ENCODE measurements at places on chromosomes 13 and 19.
A peak's percentile ranks its signal among the peaks of the same experiment; 100 is the strongest.

DNA sequence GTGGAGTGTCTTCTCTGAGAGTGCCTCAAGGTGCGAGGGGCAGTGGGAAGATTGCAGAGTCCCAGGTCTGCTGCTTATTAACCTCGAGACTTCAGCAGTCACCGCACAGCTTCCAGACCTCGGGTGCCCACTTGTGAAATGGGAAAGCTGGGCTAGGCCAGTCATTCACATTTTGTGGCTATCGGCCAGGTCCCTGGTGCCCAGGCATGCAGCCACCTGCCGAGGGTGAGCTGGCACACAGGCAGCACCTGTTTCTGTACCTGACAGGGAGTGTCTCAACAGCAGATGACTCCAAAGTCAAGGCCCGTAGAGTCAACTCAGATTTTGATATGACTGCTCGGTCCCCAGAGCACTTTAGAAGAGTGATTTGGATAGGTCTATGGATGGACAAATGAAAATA, 21.9 kb downstream of the UQCRFS1 start:
- no peak for DNase-seq

DNA sequence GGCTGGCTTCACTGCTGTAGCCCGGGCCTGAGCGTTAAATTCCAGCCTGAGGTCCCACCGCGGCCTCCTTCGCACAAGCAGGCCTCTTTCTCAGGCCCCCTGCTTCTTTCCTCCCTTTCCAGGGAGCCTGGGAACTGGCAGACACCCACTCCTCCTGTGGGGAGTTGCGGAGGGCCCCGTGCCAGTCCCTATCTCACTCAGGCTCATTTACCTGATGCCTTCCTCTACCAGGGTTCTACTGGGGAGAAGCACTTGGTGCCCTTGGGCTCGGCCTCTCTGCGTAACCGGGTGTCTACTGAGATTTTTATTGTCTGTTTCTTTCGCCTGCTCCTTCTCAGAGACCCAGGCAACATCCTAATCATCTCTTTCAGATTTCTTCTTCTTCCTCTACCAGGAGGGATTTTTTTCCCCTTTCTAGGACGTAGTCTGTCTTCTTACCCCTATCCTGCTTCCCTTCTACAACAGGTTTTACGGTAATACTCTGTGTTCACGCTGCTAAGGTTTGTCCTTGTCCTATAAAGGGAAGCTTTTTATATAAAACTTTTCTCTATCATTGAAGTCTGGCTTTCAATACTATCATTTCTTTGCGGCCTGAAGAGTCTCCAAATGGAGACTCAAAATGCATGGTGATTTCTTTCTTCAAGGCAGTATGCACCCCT, 135.4 kb upstream of the GPR12 start:
- DNase-seq = no peak

DNA sequence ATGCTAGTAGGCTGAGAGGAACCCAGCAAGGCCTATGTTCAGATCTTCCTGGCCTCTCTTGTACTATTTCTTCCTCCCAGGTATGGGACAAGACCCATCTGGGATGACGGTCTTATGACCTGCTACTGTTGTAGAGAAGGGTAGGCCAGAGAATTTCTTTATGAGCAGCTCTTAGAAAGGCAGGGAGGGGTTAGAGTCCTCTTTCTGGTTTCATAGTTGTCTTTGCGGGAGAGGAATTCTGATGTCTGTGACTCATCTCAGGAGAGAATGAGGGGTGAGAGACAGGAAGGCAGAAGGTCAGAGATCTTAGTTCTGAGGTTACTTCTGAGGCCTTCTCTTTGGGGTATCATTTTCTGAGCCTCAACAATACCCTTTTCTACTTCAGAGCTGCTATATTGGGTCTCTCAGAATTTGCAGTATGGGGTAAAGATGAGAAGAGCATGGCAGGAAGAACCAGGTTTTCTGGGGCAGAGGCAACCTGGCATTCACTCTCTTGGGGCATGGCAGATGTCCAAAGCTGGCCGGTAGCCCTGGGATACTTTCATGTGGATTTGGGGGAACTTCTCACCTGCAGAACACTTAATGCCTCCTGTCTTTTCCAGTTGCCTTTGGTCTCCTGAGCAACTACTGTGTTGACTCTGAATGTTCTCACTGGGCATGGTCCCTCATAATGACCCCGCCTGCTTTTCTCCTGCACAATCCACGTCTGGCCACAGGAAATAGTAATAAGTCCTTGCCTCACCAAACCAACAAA, 154.4 kb downstream of the GGACT start:
- DNase-seq = no peak

GRCh38 chr13:42702716-42703115, 78.7 kb upstream of the FAM216B start:
- DNase-seq = no peak

- DNase-seq = no peak
Measured at GRCh38 chr13:48403913-48404312, 9.0 kb downstream of the LPAR6 start.

GRCh38 chr19:28514166-28514565, 698.8 kb downstream of the UQCRFS1 start:
- DNase-seq = no peak

- peak; percentile 89 for DNase-seq
Measured at GRCh38 chr13:42747399-42747873, 33.9 kb upstream of the FAM216B start.

DNA sequence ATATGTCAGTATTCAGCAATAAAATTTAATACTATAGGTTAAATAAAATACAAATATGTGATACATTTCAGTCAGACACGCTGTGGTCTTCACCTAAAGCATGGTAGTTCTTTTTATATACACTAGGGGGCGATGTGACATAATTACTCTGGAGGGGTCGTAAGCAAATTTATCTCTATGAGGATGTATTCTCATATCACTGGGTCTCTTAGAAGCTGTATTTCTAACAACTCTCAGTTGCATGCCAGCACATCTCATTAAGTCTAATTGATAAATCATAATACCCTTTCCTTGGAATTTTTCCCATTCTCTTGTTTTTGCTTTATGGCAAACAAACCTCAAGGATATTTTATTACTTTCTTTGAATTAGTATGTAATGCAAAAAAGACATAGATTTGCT, 3.9 kb upstream of the PCDH17 start:
- no peak for DNase-seq

GRCh38 chr13:73081256-73081915, 22.6 kb downstream of the KLF5 start:
- no peak for DNase-seq

GRCh38 chr13:23458989-23459388, 25.5 kb upstream of the SACS start:
- DNase-seq = no peak

DNA sequence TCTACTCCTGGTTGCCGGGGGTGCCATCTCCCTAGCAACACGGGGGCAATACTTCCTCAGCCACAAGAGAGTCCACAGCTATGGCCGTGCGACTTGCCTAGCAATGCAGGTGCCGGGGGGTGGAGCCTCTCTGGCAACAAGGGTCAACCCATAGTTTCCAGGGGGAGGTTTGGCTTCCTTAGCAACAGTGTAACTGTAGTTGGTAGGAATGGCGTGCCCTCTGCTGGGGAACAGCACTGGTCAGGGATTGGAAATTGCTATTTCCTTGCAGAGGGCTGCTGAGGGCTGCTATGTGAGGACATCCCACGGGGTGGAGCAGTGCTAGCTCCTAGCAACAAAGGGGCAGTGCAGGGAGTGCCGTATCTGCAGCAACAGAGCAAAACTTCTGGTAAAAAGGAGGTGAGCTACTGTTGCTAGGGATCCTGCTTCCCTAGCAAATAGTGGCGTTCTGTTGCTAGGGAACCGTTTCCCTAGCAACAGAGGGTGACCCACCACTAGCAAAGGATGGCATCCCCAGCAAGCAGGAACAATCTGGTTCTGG, 7.0 kb upstream of the TMC4 start:
- DNase-seq = no peak

GRCh38 chr19:55585658-55586339, 5.2 kb upstream of the ZNF579 start:
- no peak for DNase-seq

Data from amniotic stem cell (primary cell).